B cell (primary cell): ENCODE measurements at places on chromosomes 4 and X.

- no peak for DNase-seq
These were observed 6.1 kb upstream of the SMS start for GRCh38 chrX:21934414-21934813.

- DNase-seq, result no peak
These were observed 8.2 kb upstream of the IQCM start for GRCh38 chr4:149823769-149824221.

DNA sequence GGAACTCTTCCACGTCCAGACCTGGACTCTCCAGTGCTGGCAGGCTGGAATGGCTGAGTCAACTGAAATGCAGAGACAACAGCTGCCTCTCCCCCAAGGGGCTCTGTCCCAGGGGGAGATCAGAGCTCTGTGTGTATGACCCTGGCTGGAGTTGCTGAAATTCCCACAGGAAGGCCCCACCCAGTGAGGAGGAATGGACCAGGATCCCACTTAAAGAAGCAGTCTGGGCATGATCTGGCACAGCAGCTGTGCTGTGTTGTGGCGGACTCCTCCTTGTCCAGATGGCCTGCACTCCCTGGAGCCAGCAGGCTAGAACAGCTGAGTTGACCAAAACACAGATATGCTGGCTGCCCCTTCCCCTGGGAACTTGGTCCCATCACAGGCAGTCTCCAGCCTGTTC lies 25.4 kb downstream of the C4orf17 start:
- DNase-seq, result no peak

- DNase-seq, result no peak
These were observed 74.3 kb downstream of the DCHS2 start for GRCh38 chr4:154417373-154417673.

- DNase-seq, result no peak
These were observed 703 bp downstream of the KCNIP4 start for GRCh38 chr4:21947791-21948346.

- DNase-seq, result no peak
These were observed 98.4 kb upstream of the ACSL4 start for GRCh38 chrX:109831326-109831985.

- DNase-seq, result no peak
These were observed 4.5 kb upstream of the C1QTNF7 start for GRCh38 chr4:15423285-15423711.

- DNase-seq, result no peak
These were observed 4.5 kb upstream of the ZNF732 start for GRCh38 chr4:309807-310206.
